ENCODE measurements at places on chromosomes 16 and 17.

- no peak for DNase-seq
Observed at GRCh38 chr16:11350921-11351335, 5.7 kb downstream of the RMI2 start.

DNA sequence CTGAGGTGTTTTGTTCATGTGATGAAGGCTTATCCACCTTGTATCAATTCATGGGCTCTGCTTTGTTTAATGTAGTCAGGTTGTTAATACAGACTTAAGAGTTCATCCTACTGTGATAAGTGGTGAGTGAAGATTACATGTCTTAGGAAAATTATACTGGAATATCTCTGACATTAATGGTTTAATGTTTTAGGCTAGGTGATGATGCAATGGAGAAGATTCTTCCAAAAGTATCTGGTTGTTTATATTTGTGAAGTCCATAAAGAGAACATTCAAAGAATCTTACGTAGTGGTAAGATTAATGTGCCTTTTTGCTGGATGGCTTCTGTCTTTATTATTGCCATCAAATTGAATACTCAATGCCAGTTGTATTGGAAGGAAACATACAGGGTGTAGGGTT is 236.4 kb downstream of the BCAS3 start:
- no peak for DNase-seq

DNA sequence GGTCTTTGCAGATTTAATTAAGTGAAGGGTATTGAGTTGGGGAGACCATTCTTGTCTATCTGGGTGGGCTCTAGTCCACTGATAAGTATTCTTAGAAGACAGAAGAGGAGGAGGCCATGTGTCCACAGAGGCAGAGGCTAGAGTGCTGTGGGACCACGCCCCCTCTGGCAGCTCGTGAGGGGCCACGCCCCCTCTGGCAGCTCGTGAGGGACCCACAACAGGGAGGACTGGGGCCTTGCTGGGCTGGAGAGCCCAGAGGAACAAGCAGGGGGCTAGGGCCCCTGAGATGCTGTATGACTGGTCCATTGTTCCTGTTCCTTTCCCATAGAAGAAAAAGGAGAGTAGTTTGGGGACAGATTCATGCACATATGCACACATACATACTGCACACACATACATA is 106.8 kb downstream of the METRNL start:
- peak; percentile 11 for DNase-seq

- DNase-seq: no peak
Observed at GRCh38 chr17:16987066-16987829, 15.3 kb upstream of the TNFRSF13B start.

DNA sequence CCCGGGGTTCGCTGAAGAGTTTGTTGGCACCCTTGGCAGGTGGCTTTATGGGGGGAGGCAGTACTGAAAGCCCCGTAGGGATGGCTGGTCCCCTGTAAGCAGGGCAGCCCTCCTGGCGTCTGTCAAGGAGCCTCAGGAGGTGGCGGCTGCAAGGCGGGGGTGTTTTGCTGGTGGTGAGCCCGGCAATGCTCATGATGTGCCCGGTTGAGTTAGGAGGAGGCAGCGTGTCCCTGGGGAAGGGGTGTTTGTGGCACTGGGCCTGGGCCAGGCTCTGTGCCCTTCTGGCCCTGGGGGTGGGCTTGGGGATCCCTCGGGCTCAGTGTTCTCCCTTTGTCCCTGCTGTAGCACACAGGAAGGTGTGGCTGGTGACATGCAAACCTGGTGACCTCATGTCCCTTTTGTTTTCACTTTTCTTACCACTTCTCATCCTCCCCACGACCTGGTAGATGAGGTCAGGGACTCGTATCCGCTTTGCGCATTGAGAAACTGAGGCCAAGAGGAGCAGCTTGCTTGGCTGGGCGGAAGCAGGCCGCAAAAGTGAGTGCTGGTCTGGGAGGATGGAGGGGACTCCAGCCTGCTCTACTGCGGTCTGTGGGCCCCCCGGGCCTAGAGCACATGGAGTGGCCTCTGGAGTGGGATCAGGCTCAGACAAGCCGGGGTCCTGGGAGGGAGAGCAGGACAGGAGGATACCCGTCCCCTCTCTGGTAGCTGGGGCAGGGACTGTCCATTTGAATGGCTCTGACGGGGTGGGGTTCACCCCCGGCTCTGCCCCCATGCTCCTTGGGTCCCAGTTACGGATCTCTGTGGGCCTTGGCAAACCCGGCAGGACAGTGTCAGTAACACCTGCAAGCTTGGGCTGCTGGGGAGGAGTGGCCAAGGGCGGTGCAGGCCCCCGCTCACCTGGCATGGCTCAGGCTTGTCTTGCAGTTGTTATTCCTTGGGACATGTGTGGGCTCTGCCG is 2.2 kb downstream of the SNN start:
- DNase-seq: peak; percentile 43

GRCh38 chr17:57290981-57291380 is 34.7 kb downstream of the MSI2 start:
- no peak for DNase-seq

DNA sequence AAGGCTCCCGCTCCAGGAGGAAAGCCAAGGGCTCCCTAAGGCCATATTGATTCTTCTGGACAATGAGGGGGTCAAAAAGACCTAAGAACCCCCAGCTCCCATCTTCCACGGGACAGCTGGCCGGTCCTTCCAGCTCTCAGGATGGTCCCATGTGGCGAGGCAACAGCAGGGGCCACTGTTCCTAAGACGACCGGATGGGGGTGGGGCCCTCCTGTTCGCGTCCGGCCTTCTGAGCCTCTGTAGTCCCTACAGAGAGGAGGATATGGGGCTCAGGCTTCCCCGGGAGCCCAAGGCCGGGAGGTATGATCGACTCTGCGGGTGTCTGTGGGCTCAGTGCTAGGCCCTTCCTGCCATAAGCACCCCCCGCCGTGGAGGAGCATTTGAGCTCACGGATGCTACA is 6.0 kb upstream of the DCXR start:
- no peak for DNase-seq

GRCh38 chr17:74343526-74344284 is 17.7 kb downstream of the KIF19 start:
- no peak for DNase-seq
